ENCODE measurements at places on chromosomes 4 and X.
A peak's percentile ranks its signal among the peaks of the same experiment; 100 is the strongest.

DNA sequence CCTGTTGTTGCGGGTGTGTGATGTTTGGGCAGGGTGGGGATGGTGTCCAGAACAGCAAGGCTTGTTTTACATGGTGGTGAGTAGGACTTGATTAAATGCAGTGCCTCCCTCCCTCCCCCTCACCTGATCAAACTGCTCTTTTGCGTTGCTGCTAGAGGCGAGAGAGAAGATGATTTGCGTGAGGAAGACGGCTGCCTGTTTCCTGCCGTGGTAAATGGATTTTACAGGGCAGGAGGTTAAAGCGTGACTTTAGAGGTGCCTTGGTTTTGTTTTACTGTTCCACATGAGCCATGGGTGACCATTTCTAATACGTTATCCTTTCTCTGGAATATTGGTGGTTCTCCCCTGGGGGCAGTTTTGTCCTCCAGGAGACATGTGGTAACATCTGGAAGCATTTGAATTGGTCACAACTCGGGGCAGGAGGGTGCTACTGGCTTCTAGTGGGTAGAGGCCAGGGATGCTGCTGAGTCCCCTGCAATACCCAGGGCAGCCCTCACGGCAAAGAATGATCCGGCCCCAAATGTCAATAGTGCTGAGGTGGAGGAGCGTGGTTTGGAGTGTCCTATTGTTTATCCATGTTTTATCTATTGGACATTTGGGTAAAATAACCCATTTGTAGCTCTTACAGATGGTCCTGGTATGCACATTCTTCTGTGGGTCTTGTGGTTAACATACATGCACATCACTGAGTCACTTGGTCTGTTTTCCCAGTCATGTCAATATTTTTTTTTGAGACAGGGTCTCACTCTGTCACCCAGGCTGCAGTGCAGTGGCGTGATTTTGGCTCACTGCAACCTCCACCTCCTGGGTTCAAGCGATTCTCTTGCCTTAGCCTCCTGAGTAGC lies 73.7 kb downstream of the SHROOM2 start:
- DNase-seq = peak; percentile 20

DNA sequence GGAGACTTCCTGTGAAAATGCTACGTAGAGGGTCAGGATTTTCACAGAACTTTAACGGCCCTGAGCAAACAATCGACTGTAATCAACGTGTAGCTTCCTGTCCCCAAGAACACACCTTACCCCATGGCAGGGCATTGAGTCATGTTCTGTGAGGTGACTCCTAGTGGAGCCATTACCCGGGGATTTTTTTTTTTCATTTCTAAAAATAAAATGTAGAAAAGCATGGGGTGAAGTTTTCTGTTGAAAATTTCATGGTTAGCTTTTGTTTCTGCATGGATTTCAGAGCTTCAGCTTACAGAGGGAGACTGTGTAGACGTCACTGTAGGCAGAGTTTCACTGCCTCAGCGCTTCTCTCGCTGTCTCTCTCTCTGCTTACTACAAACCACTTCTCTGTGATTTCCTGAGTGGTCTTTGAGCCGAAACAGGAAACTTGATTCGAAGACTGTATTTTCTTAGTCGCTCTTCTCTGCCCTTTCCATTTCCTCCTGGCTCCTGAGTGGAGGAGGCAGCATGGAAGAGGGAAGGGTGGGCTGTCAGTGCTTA lies 111.7 kb downstream of the NFKB1 start:
- no peak for DNase-seq

- DNase-seq = peak; percentile 54
Observed at GRCh38 chr4:98260047-98260578, 1.1 kb upstream of the RAP1GDS1 start.

GRCh38 chrX:136620780-136621179 lies 27.2 kb upstream of the CD40LG start:
- DNase-seq = no peak

DNA sequence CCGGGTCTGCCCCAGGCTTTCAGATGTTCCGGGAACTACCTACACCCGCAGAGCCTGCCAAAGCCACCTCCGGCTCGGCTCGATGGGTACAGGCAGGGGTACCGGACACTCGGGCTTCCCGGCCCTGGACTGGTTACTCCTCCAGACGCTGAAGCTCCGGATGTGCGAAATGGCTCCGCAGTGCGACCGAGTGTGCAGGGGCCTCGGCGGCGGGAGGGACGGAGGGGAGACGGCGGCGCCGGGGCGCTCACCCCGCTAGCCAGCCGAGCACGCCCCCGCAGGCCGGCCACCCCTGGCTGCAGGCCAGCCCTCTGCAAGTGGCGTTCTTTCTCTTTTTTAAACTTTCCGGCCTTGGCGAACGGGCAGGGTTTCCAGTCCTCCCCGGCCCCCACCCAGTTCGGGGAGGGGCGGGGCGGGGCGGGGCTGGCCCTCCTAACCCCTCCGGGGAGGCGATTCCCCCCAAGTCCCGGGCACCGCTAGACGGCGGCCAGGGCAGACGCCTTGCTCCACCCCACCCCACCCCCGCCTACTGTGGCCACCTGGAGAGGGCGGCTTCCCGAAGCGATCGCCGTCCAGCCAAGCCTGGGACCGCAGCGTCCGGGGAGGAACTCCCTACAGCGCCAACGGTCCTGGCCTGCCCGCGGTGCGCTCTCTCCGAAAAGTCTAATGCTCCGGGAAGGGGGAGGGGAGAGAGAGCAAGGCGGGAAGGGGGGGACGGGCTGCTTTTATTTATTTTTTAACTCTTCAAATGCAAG lies 7.5 kb downstream of the BCOR start:
- DNase-seq = peak; percentile 24

DNA sequence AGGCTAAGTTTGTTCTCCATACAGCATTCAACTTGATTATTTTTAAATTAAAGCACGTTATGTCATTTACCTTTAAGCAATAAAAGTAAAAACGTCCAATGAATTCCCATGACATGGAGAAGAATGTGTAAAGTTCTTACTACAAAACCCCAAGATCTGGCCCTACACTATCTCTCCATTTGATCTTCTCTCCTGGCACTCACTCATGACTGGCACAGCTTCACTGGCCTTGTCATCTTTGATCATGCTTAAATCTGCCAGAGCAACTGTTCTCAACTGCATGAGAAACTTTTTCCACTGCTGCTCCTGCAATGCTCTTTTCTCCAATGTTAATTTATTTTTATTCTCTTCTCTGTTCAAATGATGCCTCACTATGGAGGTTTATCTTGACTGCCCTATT lies 1109.0 kb upstream of the IGFBP7 start:
- DNase-seq = no peak

DNA sequence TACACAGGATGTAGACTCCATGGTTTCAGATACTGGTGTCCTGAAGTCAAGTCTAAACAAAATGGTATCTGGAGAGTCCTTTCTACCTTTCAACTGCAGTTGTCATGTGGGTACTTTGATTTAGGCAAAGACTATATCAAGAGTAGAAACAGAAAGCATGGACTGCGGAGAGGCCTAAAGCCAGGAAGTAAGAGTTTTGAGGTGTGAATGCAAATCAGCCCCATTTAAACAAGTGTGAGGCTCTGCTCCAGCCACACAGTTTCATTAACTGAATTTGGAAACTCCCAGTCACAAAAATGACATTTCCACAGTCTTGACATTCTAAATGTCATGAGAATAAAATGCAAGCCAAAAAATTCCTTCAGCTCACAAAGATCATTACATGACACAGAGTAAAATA lies 87.2 kb upstream of the MCF2 start:
- DNase-seq = no peak

GRCh38 chrX:10756441-10756840 lies 136.1 kb upstream of the MID1 start:
- DNase-seq = peak; percentile 75

GRCh38 chr4:72338060-72338459 lies 231.0 kb downstream of the ADAMTS3 start:
- DNase-seq = no peak

GRCh38 chrX:103356130-103356798 lies at the start of gene TCEAL9:
TSS of gene TCEAL9 (plus strand) at chrX:103356506. CDS start at chrX:103357685, 1,179 bp downstream.
- DNase-seq = peak; percentile 71

GRCh38 chrX:11555759-11556158 lies 110.0 kb downstream of the ARHGAP6 start:
- peak; percentile 15 for DNase-seq

DNA sequence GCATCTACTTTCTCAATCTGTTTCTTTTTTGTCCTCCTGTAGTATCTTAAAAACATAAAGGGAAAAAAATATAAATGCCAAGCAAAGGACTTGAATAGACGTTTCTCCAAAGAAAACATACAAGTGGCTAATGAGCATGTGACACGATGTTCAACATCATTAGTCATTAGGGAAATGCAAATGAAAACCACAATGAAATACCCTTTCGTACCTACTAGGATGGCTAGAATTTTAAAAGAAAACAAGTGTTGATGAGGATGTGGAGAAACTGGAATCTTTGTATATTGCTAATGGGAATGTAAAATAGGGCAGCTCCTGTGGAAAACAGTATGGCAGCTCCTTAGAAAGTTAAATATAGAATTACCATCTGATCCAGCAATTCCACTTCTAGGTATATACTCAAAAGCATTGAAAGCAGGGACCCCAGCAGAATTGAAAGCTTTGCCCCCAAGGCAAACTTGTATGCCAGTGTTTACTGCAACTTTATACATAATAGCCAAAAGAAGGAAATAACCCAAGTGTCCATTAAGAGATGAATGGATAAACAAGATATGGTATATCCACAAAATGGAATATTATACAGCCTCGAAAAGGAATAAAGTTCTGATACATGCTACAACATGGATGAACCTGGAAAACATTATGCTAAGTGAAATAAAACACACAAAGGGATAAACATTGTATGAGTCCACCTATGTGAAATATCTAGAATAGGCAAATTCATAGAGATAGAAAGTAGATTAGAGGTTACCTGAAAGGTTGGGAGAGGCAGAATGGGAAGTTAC lies 138.3 kb downstream of the SH3KBP1 start:
- no peak for DNase-seq

DNA sequence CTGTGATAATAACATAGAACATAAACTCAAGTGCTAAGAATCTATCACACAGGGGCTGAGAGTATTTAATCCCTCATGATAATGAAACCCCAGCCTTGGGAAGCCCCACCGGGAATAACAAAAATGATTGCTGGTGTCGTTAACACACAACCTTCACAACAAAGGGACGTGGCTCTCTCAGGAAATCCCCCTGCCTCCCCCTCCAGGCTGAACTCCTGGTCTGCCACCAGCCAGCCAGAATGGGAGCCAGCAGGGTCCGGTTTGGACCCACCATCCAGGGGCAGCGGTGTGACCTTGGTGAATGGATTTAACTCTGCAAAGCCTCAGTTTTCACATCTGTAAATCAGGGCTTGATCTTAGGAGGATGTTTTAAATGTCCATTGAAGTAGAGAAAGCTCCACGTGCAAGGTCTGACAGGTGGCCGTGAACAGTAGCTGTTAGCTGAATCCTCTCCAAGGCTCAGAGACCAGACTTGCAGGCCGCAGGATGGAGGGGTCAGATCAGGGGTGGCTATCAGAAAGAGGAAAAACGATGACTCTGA lies 46.5 kb downstream of the ABLIM2 start:
- DNase-seq = no peak

GRCh38 chr4:80948141-80948540 lies 82.4 kb upstream of the BMP3 start:
- DNase-seq = peak; percentile 9

DNA sequence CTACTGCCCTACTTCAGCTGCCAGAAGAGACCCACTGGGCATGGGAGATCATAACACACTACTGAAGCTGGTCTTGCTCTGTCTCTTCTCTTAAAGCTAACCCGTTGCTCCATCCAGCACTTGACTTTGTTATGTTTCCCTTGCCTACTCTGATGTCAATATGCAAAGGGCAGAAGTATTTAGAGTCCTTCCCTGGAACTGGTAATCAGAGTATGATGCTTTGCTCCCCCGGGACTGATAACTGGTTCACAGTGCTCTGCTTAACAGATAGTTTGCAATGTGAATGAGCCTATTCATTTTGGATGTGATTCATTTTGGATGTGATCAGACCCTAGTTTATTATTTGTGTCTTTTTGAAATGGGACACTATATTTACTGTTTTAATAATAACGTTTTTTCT lies 12.3 kb upstream of the UCP1 start:
- no peak for DNase-seq

- DNase-seq = no peak
Observed at GRCh38 chr4:13481569-13481968, 2.6 kb downstream of the RAB28 start.

DNA sequence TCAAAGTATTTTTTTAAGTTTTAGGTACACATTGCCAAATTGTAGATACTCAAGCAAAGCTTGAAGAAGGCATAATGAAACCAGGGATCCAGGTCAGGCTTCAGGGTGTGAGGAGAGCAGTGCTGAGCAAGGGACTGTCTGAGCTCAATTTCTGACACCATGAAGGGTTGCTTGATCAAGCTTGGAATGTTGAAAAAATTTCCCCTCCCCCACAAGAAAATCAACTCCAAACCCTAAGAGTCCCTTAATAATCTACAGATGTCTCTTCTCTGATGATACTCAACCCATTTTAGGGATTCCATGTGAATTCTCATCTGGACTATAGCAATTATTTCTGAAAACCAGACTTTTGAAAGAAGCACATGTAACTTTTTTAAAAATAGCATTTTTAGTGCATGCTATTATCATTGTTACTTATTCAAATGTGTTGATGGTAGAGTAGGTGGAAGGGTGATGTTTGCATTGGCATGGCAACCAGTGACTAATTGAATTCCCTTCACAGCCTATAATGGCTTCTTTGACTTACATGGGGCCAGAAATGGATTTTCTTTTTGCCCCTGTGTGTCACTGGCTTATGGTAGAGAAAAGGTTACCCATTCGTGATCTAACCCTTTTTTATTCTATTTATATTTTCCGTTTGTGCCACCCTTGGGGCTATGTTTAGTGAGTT lies 252.0 kb downstream of the FBXW7 start:
- DNase-seq = peak; percentile 40

DNA sequence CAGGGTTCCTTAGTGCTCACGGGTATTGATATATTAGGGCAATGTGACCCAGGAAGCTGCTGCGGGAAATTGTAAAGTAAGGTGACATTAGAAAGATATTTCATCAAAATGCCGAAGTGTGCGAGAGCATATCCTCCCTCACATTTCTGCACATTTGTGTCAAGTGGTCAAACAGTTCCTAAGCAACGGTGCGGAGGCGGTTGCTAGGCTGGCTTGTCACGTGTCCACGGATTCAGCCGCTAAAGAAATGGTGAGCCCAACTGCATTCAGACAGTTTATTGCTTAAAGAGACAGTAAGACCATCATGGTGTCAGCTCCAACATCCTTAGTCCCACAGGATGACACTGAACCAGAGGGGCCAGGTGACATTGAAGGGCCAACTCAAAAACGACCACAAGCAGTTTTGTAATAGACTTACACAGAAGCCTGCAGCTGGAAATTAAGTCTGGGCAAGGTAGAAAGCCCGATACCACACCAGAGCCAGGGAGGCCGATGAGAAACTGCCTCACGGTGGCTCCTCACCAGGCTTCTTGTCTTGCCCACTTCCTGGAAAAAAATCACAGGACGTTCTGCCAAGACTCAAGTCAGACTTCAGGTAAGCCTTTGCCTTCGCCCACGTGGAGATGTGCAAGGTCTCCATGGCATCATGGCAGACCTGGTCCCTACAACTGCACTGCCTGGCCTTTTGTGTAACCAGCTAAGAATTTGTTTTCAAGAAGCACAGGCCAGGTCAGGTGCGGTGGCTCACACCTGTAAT lies 50.4 kb downstream of the USP11 start:
- DNase-seq = peak; percentile 8

- DNase-seq = no peak
Observed at GRCh38 chrX:49122499-49122898, 1.0 kb downstream of the GPKOW start.

GRCh38 chr4:1870328-1870577 lies 940 bp upstream of the NSD2 start:
- DNase-seq = peak; percentile 86
